Nephron progenitor cell (in vitro differentiated cells): ENCODE measurements at places on chromosomes 2 and 18.
A peak's percentile ranks its signal among the peaks of the same experiment; 100 is the strongest.

GRCh38 chr2:46913471-46914381, 1.9 kb downstream of the MCFD2 start:
- peak overlapping the region; percentile 97 for H3K4me3 ChIP-seq
- no peaks in the 10 kb centered on the region for H3K27me3 ChIP-seq
- peak overlapping the region; percentile 28 for H3K27ac ChIP-seq
- H3K36me3 ChIP-seq, result peaks cover 33% of the 10 kb centered on the region
- DNase-seq, result no peak

GRCh38 chr2:14632133-14632936, at the start of gene LRATD1:
Gene LRATD1 (plus strand): TSS chr2:14632717. CDS start chr2:14633980, 1,263 bp downstream.
- H3K27ac ChIP-seq, result no peak within 1 kb of the TSS
- H3K4me3 ChIP-seq, result peak within 1 kb of the TSS; percentile 96
- H3K27me3 ChIP-seq, result peaks cover 64% of the 10 kb centered on the region
- DNase-seq, result peak; percentile 96
- H3K36me3 ChIP-seq, result peaks cover 12% of the 10 kb centered on the region

DNA sequence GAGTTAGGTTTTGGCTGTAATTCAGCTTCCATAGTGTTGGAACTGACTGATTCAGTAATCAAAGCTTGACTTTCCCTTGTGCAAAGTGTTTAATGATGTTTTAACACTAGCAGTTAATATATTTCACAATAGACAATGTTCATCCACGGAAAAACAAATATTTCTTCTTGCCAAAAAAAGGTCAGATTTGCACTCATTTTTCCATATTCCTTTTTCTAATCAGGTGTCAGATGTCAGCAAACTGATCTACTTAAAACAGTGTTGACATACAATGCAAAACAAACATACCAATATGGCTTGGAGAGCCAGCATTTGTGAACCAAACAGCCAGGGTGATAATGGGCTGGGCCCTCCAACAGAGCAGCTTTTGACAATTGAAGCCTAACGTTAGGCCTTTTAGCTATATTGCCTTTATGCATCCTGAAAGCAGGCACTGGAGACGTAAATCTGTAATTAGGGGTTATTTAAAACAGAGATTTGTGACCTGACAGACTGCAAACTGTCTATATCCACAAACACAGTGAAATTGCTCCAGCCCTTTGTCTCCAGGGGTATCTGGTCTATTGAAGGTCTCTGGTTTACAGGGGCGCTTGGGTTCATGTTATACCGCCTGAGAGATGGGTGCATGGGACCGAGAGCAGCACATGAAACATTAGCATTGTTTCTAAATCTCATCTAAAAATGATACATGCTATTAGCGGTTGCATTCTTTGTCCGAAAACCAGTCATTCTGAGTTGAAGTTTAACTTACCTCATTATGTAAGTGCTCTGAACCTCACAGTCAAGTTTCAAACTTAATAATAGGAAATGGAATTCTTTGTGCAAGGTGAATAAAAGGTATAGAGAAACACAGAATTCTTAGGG, 7.1 kb upstream of the CDCA7 start:
- no peak for DNase-seq
- H3K4me1 ChIP-seq, result peaks cover 29% of the 10 kb centered on the region
- H3K4me3 ChIP-seq, result no peak overlapping the region
- H3K27me3 ChIP-seq, result no peaks in the 10 kb centered on the region
- peaks cover 17% of the 10 kb centered on the region for H3K36me3 ChIP-seq

GRCh38 chr2:74290066-74290465, 53.1 kb downstream of the SLC4A5 start:
- H3K27me3 ChIP-seq, result peaks cover under 1% of the 10 kb centered on the region
- H3K4me3 ChIP-seq, result no peak overlapping the region
- peaks cover 5% of the 10 kb centered on the region for H3K36me3 ChIP-seq
- no peak for DNase-seq

GRCh38 chr2:37786191-37786698, 114.8 kb upstream of the CDC42EP3 start:
- no peak for DNase-seq
- peaks cover 15% of the 10 kb centered on the region for H3K4me1 ChIP-seq
- H3K27me3 ChIP-seq, result peaks cover 3% of the 10 kb centered on the region
- no peak overlapping the region for H3K27ac ChIP-seq
- no peak overlapping the region for H3K4me3 ChIP-seq

DNA sequence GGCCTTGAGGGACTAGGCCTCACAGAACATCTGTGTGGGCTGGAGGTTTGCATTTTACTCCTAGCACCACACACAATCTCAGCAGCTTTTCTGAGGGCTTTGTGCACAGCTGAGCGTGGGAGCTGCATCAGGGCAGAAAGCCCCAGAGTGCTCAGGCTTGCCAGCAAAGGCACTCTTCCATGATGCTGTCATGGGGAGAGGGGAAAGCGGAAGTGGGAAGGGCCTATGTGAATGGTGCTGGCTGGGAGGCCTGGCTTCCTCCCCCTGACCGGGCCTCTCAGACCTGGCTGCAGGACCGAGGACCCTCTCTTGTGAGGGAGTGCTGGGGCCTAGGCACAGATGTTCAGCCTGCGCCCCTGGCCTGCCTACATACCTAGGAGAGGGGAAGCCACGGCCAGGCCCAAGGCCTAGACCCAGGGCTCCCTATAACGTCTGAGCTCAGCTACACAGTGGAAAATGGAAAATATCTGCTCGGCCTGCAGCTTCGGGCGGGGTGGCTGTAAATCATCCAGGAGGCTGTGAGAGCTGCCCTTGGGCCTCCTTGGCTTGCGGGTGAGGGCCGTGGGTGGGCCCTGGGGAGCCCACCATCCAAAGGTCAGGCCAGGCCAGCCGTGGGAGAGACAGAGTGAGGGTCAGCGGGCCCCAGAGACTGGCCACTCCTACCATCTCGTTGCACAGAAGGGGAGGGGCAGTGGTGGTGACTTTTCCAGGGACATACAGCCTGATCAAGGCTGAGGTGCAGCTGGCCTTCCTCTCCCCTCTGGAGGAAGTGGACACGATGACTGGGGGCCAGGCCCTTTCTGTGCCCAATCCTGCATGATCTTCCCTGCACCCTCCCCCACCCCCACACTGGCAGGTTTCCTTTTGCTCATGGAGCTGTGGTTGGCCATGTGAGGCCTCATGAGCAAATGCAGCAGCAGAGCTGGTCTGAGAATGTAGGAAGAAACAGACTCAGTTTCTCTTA, 22.8 kb downstream of the GLI2 start:
- H3K27me3 ChIP-seq, result peaks cover 5% of the 10 kb centered on the region
- DNase-seq, result peak; percentile 76
- H3K4me3 ChIP-seq, result peak overlapping the region; percentile 38
- peaks cover 62% of the 10 kb centered on the region for H3K4me1 ChIP-seq

DNA sequence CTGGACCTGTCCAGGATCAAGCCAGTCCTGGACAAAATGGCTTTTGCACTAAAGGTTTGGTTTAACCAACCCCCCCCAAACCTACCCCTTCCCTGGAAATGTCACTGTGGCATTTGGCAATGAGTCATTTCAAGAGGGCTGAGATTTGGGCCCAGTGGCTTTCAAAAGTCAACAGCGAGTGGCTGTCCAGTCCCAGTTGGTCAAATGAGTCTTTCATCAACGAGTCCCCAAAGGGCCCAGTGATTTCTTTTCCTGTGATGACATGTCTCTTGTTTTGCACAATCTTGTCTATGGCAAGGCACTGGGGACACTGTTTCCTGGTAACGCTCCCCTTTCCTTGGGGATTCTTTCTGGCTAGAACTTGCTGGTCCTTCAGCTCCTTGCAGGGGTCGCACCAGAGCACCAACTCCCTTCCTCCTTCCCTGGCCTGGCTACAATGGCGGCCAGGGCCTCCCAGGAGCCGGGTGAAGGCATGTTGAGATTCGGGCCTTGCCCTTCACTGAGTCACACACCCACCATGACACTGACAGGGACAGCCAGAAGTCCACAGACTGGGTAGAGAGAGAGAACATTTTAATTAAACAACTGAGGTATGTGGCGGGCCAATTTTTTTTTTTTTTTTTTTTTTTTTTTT, 87.2 kb downstream of the SMAD7 start:
- H3K27me3 ChIP-seq, result peaks cover 3% of the 10 kb centered on the region
- DNase-seq, result no peak
- H3K4me1 ChIP-seq, result peaks cover 59% of the 10 kb centered on the region
- peaks cover 9% of the 10 kb centered on the region for H3K36me3 ChIP-seq
- peak overlapping the region; percentile 89 for H3K27ac ChIP-seq

GRCh38 chr2:113091231-113091896, 23.6 kb downstream of the IL1F10 start:
- H3K4me1 ChIP-seq, result no peaks in the 10 kb centered on the region
- no peaks in the 10 kb centered on the region for H3K36me3 ChIP-seq
- H3K27me3 ChIP-seq, result peaks cover 15% of the 10 kb centered on the region

GRCh38 chr2:207283356-207283755, 117.6 kb upstream of the KLF7 start:
- H3K4me1 ChIP-seq, result peaks cover 7% of the 10 kb centered on the region
- H3K27ac ChIP-seq, result no peak overlapping the region
- no peaks in the 10 kb centered on the region for H3K27me3 ChIP-seq

GRCh38 chr2:202771741-202772460, 99.7 kb downstream of the ICA1L start:
- peaks cover 61% of the 10 kb centered on the region for H3K36me3 ChIP-seq
- no peaks in the 10 kb centered on the region for H3K4me1 ChIP-seq
- DNase-seq, result no peak
- no peak overlapping the region for H3K27ac ChIP-seq

DNA sequence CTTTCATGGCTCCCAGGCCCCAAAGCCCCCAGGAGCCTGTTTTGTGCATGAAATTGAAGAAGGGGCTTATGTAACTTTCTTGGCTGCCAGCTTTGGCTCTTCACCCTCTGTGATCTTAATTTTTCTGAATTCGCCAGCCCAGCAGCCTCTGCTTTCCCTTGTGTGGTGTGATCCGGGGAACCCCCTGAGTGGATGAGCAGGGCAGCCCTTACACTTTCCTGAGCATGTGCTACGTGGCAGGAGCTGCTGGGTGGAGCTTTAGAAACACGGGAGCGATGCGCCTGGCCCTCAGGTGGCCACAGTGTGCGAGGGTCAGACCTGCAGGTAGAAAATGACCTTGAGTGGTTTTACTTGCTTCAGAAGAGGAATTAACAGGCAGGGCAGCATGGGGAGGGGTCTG, 76.4 kb upstream of the MCFD2 start:
- peak overlapping the region; percentile 25 for H3K27ac ChIP-seq
- no peak overlapping the region for H3K4me3 ChIP-seq
- H3K27me3 ChIP-seq, result peaks cover 3% of the 10 kb centered on the region
- no peak for DNase-seq
- H3K36me3 ChIP-seq, result peaks cover 22% of the 10 kb centered on the region

- H3K27ac ChIP-seq, result no peak overlapping the region
- H3K4me3 ChIP-seq, result no peak overlapping the region
- H3K4me1 ChIP-seq, result no peaks in the 10 kb centered on the region
- no peaks in the 10 kb centered on the region for H3K27me3 ChIP-seq
- peaks cover 63% of the 10 kb centered on the region for H3K36me3 ChIP-seq
- DNase-seq, result no peak
Measured at GRCh38 chr2:202449344-202449743, 73.2 kb downstream of the BMPR2 start.

GRCh38 chr2:80592106-80592505, 287.6 kb upstream of the LRRTM1 start:
- H3K4me3 ChIP-seq, result no peak overlapping the region
- DNase-seq, result no peak
- H3K27ac ChIP-seq, result no peak overlapping the region
- no peaks in the 10 kb centered on the region for H3K36me3 ChIP-seq
- H3K4me1 ChIP-seq, result no peaks in the 10 kb centered on the region

GRCh38 chr2:49933711-49934110, 779.4 kb upstream of the FSHR start:
- peak overlapping the region; percentile 81 for H3K27ac ChIP-seq
- H3K4me3 ChIP-seq, result no peak overlapping the region
- peaks cover 34% of the 10 kb centered on the region for H3K4me1 ChIP-seq
- DNase-seq, result no peak
- peaks cover 10% of the 10 kb centered on the region for H3K27me3 ChIP-seq
- H3K36me3 ChIP-seq, result no peaks in the 10 kb centered on the region

DNA sequence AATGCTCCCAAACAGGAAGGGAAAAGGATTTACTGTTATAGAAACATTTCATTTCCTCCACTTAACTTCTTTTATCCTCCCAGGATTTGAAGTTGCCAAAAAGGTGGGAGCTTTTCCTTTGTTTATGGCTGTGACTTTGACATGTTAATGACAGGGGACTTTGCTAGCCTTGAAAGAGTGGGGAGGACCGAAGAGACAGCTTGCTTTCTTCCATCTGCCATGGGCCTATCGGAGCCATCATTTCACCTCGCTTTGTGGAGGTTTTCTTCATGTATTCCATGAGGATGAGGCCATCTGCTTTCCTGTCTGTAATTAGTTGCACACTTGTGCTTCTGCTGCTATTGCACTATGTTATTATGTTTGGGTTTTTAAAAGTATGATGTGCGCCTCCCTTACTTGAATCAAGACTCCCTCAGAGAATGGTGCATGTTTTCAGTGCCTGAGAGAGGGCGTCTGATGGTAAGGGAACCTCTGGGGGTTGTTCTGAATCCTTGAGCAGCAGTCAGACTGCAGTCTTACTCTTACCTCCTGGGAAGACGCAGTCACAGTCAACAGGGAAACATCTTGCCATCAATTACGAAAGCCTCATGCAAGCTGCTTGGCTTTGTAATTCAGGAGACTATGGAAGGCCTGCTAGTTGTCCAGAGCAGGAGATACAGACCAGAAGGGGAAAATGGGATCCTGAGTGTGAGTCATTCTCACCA, 173.3 kb upstream of the MGAT5 start:
- no peak overlapping the region for H3K27ac ChIP-seq
- H3K27me3 ChIP-seq, result no peaks in the 10 kb centered on the region
- no peak for DNase-seq

DNA sequence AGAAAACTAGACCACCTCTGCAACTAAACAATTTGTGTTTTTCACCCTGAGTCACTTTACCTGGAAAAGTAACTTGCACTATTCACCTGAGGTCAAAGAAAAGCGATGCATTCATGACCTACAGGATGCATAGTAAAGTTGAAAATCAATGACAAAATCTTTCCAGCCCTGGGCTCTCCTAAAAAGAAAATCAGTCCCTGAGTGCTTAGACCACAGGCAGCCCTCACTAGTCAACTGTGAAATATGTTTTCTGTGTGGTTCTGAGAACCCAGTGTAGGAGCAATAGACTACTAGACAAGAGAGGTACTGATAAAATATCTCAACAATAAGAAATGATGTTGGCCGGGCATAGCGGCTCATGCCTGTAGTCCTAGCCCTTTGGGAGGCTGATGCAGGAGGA, 133.1 kb downstream of the TXNL1 start:
- H3K4me3 ChIP-seq, result no peak overlapping the region
- H3K4me1 ChIP-seq, result peaks cover 32% of the 10 kb centered on the region
- H3K36me3 ChIP-seq, result no peaks in the 10 kb centered on the region
- H3K27ac ChIP-seq, result no peak overlapping the region
- H3K27me3 ChIP-seq, result no peaks in the 10 kb centered on the region

DNA sequence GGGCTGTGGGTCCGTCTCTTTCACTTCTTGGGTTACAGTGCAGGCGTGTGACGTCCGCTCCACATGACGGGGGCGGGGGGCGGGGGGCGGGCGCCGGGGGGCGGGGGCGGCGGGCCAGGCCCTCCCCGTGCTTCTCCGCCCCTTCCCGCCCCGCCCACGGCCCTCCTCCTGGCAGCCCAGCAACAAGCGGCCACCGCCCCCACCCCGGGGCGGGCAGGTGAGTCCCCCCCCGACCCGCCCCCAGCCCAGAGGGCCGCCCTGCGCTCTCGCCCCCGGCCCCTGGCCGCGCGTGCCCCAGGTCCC, 3.6 kb downstream of the ZNF516 start:
- no peaks in the 10 kb centered on the region for H3K36me3 ChIP-seq
- peak; percentile 82 for DNase-seq
- no peaks in the 10 kb centered on the region for H3K27me3 ChIP-seq
- peaks cover 44% of the 10 kb centered on the region for H3K4me1 ChIP-seq

- peaks cover 3% of the 10 kb centered on the region for H3K27me3 ChIP-seq
- H3K4me3 ChIP-seq, result no peak overlapping the region
- H3K4me1 ChIP-seq, result no peaks in the 10 kb centered on the region
- H3K27ac ChIP-seq, result no peak overlapping the region
- H3K36me3 ChIP-seq, result no peaks in the 10 kb centered on the region
Measured at GRCh38 chr18:53790786-53791185, 433.7 kb downstream of the MBD2 start.
